ENCODE measurements at places on chromosomes 12 and 14.

GRCh38 chr12:75613981-75614380 lies 102.6 kb upstream of the KRR1 start:
- no peak for DNase-seq

DNA sequence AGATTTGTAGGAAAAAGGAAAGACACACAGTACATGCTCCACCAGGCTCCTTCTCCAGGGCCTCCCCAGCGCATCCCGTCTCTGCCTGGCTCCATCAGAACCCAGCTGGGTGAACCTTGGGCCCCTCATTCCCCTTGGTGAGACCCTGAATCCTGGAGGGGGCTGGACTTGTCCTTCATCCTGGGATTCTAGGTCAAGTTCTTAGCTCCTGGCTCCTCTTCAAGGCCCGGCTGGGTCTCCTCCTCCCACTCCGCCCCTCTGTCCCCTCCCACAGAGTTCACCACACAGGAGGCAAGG lies 49.2 kb downstream of the PSMA6 start:
- no peak for DNase-seq

DNA sequence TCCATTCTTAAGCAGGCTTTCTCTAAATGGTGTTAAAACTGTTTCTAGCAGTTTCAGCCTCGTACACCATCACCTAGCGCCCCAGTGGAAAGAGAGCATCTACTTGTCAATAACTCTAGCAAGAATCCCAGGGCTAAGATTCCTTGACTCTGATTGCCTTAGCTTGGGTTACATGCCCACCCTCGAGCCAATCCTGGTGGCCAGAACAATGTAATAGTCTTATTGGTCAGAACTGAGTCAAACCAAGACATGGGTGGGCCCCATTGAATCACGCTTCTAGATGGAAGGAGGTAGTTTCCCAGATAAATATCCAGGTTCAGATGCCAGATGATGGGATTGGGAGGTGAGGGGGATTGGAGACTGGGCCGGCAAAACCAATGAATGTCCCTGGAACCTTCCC lies 55.9 kb upstream of the MED13L start:
- DNase-seq, result no peak

GRCh38 chr14:32576088-32576795 lies 247.1 kb downstream of the AKAP6 start:
- no peak for DNase-seq

- DNase-seq, result no peak
These were observed 583.5 kb upstream of the ATP2B1 start for GRCh38 chr12:90292183-90292582.

DNA sequence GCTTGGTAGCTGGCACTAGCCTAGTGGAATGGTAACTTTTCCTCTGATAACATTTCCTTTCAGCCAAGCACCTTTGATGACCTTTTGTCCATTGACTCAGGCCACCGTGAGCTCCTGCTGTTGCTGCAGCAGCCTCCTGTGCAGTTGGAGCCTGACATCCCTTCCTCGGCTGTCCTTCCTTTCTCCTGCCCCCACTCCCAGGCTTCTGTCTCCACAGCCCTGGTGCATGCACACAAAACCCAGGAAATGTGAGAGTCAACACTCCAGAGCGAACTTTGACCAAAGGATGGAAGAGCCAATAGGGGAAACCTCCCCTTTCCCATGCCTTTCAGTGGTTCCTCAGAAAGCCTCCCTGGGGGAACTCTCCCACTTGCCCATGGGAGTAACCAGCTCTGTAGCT lies 115.0 kb downstream of the TMEM260 start:
- DNase-seq, result no peak

DNA sequence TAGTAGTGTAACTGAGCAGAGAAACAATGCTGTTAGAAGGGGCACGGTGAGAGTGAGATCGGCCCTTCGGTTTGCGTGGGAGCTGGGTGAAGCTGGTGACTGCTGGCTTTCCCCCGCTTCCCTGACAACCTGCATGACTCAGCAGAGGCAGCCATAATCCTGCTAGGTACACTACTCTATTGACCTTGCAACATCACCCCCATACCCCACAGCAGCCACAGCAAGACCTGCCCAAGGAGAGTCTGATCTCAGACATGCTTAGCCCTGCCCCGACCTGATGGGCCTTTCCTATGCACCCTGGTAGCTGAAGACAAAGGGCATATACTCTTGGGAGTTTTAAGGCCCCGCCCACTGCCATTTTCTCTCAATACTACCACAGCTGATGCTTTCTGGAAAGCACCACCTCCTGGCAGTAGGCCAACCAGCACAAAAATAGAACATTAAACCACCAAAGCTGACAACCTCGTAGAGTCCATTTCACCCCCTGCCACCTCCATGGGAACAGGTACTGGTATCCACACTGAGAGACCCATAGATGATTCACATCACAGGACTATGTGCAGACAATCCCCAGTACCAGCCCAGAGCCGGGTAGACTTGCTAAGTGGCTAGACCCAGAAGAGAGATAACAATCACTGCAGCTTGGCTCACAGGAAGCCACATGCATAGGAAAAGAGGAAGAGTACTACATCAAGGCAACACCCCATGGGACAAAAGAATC lies 75.9 kb upstream of the RGS6 start:
- no peak for DNase-seq

DNA sequence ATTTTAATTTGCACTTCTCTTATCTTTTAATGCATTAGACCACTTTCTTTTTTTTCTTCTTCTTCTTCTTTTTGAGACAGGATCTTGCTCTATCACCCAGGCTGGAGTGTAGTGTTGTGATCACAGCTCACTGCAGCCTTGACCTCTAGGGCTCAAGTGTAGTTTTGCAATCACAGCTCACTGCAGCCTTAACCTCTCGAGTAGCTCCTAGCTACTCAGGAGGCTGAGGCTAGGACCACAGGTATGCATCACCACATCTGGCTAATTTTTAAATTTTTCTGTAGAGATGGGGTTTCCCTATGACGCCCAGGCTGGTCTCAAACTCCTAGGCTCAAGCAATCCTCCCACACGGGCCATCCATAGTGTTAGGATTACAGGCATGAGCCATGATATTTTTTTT lies 12.7 kb downstream of the TMED8 start:
- no peak for DNase-seq

- no peak for DNase-seq
These were observed 25.5 kb upstream of the DIO3 start for GRCh38 chr14:101535701-101536207.

GRCh38 chr12:125152463-125152862 lies 87.2 kb downstream of the AACS start:
- no peak for DNase-seq

- DNase-seq, result no peak
These were observed 251.5 kb upstream of the LMO3 start for GRCh38 chr12:16857456-16857923.

GRCh38 chr12:1575408-1576401 lies 18.7 kb downstream of the FBXL14 start:
- DNase-seq, result no peak

DNA sequence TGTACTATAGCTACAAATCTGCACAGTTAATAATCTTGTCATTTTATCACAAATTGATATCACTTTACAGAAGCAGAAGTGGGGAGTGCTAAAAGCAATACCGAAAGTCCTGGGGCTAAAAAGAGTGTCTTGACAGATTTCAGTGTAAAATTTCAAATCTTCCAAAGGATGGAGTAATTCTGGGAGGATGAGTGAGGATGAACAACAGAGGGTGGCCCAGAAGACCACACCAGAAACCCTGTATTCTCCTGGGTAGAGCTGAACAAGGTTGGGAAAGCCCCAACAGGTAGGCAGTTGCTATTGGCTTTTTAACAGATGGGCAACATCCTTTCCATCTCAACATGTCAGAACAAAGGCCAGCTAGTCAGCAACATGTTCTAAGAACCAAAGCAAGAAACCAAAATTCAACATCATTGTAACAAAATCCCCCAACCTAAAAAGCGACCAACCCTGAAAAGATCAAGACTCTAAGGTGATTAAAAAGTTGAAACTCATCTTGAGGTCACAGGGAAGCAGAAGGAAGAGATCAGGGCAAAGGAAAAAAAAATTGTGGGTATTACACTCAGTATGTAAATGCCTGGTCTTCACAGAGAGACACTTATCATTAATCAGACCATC lies 38.8 kb downstream of the CBX5 start:
- DNase-seq, result no peak

GRCh38 chr14:99247772-99248171 lies 24.2 kb downstream of the BCL11B start:
- no peak for DNase-seq

DNA sequence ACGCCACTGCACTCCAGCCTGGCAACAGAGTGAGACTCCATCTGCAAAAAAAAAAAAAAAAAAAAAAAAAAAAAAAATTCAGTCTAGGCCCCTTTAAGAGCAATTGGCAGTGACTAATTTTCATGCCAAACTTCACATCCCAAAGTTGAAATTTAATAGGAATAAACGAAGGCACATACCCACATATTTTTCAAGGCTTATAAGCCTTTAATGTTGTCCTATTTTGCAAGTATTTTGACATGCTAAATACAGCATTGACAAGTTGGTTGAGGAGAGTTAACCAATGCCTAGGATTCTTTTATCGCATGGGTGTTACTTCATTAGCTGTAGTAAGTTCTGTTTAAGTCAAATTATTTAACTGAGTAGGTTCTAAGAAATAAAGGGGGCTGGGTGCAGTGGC lies 23.5 kb upstream of the HIP1R start:
- DNase-seq, result no peak

DNA sequence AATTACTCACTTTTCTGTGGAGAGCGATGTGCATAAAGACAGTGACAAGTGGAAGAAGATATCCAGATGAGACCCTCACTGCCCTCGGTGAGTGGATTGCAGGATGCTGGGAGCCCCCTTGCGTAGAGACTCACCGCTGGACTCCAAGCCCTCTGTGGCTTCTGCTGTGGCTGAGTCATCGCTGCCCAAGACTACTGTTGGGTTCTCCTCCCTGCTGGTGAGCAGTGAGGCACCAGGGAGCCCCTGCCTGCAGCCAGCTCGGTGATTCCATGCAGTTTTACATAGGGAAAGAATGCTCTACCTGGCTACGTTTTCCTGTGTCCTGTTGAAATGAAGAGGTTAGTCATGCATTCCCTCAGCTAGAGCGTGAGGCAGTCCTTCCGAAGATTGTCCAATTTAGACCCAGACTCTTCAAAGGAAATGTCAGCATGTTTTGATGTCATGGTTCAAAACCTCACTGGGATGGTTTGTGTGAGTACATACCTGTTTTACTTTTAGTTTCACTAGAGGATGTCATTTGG lies 28.2 kb downstream of the TRAF3 start:
- DNase-seq, result peak; percentile 47

GRCh38 chr12:91922139-91922538 lies 223.5 kb downstream of the BTG1 start:
- no peak for DNase-seq

DNA sequence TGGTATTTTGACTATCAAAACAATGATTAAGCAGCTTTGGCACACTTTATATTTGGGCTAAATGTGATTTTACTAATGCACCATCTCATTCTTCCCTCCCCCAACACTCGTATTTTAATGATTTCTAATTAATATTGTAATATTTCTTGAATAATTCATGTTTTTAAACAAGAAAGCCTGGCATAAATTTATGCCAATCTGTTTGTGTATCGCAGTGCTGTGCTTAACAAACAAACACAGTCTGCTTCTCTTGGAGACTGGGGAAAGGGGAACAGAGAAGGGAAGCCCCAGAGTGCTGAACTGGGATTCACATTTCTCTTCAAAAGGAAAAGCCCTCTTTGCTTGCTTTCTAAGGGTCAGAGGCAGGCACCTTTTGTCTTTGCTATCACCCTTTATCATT lies 496.9 kb upstream of the STXBP6 start:
- no peak for DNase-seq

DNA sequence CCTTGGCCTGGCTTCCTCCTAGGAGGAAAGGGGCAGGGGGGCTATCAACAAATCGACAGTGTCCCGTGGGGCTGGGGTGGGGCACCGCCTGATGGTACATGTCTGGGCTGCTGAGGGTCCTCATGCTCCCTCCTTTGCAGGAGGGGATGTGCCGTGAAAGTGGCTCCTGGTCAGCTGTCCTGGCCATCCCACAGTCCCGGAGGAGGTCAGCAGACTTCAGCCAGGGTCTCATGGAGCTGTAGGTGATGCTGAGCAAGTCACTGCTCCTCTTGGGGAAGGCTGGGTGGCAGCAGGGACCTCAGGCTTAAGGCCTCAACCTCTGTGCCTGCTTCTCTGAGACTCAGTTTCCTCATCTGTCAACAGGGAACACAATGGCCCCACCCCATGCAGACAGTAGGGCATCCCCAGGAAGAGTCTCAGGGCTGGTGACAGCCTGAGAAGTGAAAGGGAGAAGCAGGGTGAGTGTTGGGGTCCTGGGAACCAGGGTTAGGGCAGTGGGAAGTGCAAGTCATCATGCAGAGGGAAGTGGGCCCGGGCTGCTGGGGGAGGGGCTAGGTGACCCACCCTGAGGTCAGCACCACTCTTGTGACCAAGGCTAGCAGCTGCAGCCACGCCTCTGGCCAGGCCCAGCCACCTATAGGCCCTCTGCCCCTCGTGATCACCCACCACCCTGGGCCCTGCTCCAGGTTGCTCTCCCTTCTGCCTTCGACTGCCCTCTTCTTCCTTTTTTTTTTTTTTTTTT lies 4.4 kb upstream of the TNFAIP2 start:
- no peak for DNase-seq

DNA sequence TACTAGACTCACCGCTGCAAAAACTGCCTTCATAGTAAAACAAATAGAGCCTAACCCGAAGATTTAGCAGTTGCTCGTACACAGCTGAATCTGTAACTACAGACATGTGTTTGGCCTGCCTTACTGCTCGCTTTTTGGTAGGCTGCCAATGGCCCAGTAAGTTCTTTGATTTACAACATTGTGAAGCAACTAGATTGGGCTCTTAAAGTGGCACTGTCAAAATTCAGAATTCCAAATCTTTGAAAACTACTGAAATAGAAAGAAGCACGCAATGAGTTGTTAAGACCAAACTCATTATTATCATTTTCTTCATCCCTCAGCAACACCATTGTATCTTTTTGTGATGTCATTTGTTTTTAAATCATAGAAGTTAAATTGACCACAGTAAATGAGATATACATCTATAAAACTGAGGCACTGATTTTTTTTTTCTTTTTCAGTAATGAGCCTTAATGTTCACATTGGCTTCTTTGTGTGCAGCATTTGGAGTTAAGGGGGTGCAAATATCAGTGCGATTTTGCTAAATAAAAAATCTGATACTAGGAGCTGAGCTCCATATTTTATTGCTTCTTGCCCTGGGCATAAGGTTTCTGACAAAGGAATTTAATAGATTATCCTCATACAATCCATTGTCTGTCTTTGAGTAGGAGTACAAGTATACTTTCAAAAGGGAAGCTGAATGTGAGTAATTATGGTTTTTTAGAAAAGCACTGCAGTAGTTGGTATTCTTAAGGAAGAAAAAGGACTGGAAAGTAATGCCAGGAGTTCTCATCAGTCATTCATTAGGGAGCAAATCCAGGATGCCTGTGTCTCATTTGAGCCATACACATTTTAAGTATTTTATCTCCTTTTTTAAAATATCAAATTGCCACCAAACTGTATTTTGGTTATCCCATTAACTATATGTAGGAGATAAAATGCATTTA lies 138.5 kb downstream of the KICS2 start:
- DNase-seq, result no peak

- no peak for DNase-seq
These were observed 114.8 kb downstream of the PLEKHA5 start for GRCh38 chr12:19244312-19244711.

All from stimulated activated CD8-positive, alpha-beta memory T cell treated with anti-CD3 and anti-CD28 coated beads, Interleukin-15, amount 100 ng/mL, for 48 hours (primary cell).